ENCODE measurements at places on chromosomes 2 and 18.

DNA sequence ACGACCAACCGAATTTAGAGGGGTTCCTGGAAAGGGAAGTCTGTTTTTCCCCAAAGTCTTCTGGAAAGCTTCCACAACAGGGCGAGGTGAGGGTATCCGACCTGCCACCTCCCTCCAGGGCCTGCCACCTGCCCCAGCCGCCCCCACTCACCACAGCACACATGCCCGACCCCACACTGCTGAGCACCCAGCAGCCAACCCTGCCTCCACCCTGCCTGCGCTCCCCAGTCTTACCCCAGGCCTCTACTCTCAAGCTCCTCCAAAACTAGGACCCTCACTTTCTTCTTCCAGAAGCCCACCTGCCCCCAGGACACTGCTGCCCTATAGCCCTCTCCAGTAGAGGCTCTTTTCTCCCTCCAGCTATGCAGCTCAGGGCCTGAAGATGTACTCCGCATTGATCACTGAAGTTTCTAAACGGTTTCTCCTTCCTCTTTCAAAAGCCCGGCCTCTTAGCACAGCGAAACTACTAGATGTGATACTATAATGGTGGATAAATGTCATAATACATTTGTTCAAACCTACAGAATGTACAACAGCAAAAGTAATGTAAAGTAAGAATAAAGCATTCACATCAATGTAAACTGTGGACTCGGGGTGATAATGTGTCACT is 128.8 kb upstream of the SLC1A4 start:
- no peak for DNase-seq

DNA sequence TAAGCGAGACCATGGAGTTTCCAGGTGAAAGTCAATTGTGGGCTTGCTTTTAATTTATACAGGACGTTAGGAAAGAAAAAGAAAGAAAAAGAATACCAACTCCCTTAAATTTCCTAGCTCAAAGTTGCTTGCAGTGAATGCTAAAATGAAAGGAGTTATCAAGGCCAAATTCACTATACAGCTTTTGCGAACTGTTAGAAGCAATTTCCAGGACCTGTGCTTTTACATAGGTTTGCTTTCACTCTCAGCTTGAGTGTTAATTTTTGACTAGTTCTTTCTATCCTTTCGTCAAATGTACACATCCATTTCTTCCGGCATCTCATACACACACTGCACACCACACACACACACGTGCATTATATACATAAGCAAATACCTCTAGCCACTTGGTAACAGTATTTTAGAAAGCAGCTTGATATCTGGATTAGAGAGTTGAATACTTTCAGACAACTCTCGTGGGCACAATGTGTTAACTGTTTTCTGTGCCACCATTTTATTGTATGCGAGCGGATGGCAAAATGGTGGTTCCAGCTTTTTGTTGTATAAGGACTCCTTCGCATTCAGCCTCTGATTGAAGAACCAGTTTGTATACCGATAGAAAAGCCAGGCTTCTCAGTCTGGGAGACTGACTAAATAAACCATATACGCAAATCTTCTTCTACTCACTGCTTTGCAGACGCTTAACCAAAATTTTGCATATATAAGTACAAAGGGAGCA is 381.8 kb downstream of the MTX2 start:
- DNase-seq = no peak

DNA sequence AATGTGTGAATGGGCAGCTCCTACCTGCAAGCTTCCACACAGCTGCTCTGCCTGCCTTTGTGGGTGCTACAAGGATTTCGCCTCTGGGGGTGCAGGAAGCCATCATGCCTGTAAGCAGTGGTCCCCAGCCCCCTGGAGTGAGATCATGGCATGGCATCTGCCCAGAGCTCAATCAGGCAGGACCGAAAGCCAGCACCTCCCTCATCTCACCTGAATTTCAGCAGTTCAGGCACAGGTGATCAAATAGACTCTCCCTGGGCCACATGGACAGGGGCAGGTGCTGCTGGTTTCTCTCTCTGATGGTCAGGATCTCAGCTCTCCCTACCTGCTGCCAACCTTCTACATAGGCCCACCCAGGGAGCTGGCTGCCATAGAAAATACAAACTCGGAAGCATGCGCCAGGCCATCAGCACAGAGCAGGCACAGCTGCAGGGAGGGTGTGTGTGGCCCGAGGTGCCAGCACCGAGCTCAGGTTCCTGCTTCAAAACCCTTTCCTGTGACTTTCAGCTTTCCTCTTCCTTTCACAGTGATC is 133.2 kb upstream of the ID2 start:
- no peak for DNase-seq

GRCh38 chr18:51235009-51235789 is 37.7 kb upstream of the MEX3C start:
- DNase-seq = no peak

GRCh38 chr2:232484628-232485347 is 2.8 kb downstream of the ECEL1 start:
- DNase-seq = no peak

DNA sequence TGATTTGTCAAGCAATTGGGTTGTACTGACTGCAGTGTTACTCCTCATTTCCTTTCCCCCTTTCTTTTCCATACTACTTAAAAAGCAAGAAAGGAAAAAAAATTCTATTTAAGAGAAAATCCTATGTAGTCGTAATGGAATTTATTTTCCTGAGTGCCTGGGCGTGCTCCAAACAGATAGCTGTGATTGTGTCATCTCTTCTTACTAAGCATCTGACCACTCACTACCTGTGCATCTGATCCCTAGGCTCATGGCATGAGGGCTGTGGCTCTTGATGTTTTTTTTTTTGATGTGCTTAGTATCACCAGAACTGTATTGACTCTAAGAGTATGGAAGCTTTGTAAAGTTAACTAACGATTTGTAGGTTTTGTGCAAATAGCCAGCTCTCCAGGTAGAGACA is 19.0 kb downstream of the CRIM1 start:
- no peak for DNase-seq

DNA sequence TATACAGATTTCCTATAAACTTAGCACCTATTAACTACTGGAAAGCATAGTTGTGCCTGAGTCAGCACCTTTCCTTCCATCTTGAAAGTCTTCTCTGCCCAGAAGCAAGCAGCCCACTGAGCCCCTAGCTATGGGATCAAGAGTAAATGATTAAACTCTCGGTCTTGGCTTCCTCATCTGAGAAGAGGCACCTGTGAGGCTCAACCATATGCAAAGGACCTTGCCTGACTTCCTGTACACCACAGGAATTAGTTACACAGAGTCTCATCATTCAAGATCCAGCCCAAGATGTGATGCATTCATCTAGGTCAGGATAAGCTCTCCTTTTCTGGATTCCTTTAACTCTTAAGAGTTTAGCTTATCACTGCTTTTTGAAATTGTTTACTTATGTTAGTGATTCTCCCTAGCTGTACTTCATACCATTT is 96.0 kb downstream of the CDH2 start:
- DNase-seq = no peak

- DNase-seq = no peak
These were observed 148.3 kb downstream of the RHBDD1 start for GRCh38 chr2:226983895-226984749.

DNA sequence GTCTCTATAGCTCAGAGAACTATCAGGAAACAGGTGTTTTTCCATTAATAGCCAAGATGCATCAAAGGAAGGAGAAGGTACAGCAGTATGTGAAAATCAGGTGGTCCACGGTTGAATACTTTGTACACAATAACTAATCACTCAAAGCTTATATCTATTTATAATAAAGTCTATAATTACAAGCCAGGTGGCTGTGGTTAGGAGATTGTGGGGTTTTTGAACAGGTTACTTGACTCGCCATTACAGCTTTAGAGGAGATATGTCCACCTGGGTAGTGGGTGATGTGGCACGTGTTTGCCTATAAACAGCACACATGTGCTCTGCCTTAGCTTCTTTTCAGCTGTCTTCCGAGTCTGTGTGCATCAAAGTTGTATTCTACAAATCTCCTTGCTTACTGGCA is 892.2 kb upstream of the ZEB2 start:
- no peak for DNase-seq

DNA sequence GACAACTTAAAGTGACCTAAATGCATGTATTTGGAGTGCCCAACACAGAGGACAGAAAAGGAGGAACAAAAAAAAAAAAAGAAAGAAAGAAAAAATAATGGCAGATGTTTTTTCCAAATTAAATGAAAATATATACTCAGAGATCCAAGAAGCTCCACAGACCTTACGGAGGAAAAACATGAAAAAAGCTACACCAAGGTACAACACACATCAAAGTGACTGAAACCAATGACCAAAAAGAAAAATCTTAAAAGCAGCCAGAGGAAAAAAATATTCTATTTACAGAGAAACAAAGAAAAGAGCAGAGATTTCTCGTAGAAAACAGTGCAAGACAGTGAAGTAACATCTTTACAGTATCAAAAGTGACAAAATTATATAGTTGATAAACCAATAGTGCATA is 5.1 kb downstream of the FANCL start:
- DNase-seq = no peak

DNA sequence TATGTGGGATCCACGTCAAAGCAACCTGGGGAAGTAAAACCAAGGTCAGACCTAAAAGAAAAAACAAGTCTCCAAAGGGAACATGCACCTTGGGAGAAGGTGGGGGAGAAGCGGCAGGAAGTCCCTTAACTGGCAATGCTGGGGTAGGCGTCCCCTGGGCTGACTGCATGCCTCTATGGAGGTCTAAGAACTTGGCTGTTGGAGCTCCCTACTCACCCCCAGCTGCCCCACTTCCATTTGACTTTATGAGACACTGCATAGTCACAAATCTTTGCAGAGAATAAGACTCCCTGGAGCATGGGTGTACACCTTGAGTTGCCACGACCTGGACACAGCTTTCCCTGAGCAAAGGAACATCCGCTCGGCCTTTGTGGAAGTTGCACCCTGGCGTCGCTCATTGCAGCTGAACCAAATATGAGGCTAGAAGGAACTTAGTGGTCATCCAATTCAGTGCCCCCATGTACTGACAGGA is 2.8 kb downstream of the CAPN14 start:
- DNase-seq = no peak

DNA sequence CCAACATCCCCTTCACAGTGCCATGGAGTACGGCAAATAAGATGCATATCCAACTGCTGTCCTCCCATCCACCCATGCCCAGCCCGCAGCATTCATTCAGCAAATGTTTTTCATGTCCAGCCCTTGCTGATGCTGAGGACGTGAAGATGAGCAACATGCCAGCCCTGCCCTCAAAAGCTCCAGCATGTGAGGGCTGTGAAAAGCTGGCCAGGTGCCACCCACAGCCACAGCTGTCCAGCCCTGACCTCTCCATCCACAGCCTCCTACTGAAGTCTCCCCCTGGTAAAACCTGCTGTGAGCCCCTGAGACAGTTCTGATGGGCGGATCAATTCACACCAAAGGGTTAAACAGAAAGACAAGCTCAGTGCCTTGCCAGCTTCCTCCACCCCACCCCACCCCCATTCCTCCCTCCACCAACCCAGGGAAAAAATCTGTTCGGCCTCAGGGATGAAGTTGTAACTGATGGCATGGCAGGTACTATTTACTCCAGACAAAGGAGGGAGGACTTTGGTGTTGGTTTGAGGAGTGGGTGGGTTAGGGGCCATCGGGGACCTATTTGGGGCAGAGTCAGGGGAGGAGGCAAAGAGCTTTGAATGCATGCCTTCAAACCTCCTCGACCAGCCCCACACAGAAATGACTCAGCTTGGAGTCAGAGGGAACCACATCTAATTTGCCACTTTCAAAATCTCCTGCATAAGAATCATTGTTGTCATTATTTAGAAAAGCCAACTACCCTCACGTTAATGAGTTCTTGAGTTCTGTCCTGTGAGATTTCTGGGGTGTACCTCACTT is 4.3 kb downstream of the ZBTB7C start:
- no peak for DNase-seq

- DNase-seq = no peak
These were observed 975.1 kb downstream of the BCL11A start for GRCh38 chr2:59578349-59578748.

DNA sequence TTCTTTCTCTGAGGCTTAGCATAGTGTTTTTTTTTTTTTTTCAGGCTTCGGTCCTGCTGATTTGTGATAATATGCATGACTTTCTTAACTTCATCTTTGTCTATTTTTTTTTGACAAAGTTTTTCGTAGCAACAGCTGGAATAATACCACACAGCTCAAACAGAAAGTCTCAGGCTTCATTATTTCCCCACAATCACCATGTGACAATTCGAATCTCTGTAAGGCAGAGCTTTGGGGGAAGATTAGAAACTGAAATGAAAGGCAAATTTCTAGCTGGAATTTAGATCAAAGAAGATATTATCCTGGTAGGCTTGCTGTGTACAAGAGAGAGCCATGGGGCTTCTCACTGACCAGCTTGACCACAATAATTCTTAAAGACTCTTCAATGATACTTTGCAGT is 12.2 kb upstream of the CD28 start:
- DNase-seq = no peak

DNA sequence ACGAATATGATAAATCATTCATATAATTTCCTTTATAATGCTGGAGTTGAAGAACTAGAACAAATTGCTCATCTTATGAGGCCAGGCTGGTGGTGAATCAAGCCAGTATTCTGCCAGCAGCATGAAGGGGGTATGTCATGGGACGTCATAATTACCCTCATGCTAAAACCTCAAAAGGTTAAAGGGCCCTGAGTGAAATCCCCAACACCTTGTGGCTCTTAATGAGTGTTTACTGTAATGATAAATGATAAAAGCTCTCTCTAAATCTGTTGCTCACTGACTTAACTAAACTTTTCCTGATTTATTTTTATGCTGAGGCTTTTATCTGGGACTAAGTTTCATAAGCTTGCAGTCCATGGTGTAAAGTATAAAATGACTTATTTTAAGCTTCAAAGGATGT is 18.3 kb upstream of the NEDD4L start:
- no peak for DNase-seq

- no peak for DNase-seq
These were observed 336.2 kb downstream of the EPHA4 start for GRCh38 chr2:221235941-221236340.

- DNase-seq = no peak
These were observed 120.1 kb downstream of the KCNF1 start for GRCh38 chr2:11031876-11032275.

- DNase-seq = no peak
These were observed 67.4 kb upstream of the ACVR2A start for GRCh38 chr2:147777394-147777793.

- DNase-seq = no peak
These were observed 162.3 kb upstream of the VRK2 start for GRCh38 chr2:57884281-57884680.

DNA sequence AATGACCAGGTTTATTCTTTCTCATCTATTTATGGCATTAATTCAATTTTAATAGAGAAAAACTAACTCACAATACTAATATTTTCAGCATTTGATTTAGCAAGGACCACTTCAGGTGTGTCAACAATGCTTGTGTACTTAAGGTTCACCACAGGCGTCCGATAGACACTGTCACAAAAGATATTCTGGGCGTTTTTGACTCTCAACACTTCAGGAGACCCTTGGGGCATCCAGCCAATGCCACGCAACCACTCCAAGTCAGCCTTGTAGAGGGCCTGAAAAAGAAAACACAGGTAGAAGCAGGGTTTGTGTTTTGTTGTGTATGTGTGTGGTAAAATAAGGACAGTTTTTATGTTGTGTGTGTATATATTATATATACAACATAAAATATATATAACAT is 158.2 kb downstream of the NEB start:
- no peak for DNase-seq

GRCh38 chr2:226405465-226405864 is 394.2 kb downstream of the IRS1 start:
- DNase-seq = no peak

Measured in GM18507 (cell line).